ENCODE measurements at places on chromosomes 13 and 19.

- DNase-seq, result no peak
These were observed 4.7 kb upstream of the RSPH6A start for GRCh38 chr19:45819769-45820168.

- no peak for DNase-seq
These were observed 406 bp upstream of the DNMT1 start for GRCh38 chr19:10195199-10195519.

DNA sequence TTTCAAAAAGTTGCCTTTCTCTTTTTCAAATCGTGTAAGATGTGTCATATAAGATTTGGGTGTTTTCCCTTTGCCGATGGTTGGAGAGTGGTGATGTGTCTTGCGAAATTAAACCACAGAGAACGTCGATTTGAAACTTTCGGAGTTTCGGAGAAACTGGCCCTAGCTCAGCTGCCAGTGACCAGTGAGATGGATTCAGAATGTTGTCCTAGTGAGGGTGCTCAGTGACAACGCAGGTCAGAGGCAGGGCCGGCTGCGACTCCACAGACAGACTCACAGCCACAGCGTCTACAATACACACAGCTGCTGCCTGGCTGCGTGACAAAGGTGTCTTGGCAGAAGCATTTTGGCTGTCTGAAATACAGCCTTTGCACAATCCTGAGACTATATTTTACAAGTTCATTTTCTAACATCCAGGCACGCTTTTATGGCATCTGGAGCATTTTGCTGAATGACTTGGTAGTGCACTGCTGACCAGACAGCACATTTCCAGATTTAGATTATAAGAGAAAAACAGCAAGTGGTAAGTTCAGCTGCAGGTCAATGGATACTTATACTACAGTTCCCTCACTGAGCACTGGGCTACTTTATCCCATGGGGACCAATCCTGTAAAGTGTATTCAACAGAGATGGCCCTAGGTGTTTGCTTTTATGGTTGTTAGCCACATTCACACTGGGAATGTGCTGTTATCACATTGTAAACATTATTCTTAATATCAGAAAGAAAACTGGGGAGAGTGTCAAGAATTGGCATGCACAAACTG is 207.5 kb downstream of the KCNRG start:
- DNase-seq, result peak; percentile 35

DNA sequence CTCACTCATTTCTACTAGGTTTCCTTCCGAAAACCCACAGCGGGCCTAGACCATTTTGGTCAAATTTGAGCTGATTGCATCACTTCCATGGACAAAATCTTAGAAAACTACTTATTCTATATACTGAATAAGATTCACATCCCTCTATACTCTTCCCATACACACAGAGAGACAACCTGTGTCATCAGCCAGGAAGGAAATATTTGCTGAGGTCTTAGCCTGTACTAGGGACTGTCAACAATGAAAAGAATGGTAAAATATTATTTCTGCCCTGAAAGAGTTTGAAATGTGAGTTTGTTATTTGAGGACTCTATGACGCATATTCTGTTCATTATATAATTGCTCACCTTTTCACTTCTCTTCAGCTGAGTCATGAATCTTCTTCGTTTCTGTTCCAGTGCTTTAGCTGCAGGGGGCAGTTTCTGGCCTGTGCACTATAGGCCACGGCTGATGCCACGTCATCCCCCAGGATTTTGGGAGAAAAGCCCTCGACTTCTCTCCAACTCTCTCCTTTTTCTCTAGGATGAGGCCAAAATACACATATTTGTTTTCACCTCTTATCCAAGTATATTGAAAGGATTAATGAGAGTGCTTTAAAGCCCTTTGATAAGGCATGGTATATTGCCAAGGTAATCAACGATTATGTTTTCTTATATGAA is 47.7 kb downstream of the GSX1 start:
- DNase-seq, result no peak

GRCh38 chr13:33236021-33236420 is 49.5 kb downstream of the STARD13 start:
- no peak for DNase-seq

DNA sequence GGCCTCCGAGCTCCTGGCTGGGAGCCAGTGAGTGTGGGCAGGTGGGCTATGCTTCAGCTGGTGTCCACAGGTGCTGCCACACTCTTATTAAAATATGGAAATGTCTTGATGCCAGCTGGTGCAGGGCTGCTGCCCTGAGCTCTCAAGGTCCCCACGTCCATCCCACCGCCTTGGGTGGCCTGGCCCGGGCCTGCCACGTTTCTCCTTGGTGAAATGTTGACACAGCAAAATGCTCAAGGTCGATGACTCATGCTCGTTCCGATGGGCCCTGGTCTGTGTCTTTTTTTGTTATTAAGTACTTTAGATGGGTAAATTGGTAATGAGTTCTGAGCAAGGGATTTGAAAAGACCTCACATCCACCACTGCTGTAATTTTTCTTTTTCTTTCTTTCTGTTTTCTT is 524.7 kb downstream of the MYO16 start:
- DNase-seq, result no peak

GRCh38 chr13:102993348-102993747 is 72.9 kb downstream of the SLC10A2 start:
- DNase-seq, result no peak

GRCh38 chr13:110347535-110348308 is 40.6 kb downstream of the COL4A2 start:
- no peak for DNase-seq

- DNase-seq, result no peak
These were observed 9.1 kb upstream of the ERVK3-1 start for GRCh38 chr19:58296104-58296503.

DNA sequence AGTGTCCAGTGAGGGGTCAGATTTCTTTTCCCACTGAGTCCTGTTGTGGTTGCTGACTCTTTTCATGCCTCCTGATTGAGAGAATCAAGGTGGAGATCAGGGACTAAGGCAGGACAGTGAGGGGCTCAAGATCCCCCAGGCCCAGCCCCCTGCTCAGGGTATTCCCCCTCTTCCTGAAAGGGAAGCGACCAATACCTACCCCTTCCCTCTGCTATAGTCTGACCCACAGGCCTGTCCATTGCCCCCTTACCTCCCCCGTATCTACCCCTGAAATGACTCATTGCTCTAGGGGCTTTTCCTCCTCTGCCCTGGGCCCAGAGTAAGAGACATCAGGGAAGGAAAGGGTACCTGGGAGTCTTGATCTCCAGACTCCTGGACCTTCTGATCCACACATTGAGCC is 1320.5 kb downstream of the UQCRFS1 start:
- DNase-seq, result no peak

GRCh38 chr13:19927117-19927748 is 31.3 kb upstream of the ZMYM2 start:
- peak; percentile 31 for DNase-seq

GRCh38 chr13:32340914-32341313 is 25.6 kb downstream of the BRCA2 start:
- no peak for DNase-seq

GRCh38 chr19:46979126-46980105 is 40.2 kb upstream of the NPAS1 start:
- DNase-seq, result peak; percentile 27

DNA sequence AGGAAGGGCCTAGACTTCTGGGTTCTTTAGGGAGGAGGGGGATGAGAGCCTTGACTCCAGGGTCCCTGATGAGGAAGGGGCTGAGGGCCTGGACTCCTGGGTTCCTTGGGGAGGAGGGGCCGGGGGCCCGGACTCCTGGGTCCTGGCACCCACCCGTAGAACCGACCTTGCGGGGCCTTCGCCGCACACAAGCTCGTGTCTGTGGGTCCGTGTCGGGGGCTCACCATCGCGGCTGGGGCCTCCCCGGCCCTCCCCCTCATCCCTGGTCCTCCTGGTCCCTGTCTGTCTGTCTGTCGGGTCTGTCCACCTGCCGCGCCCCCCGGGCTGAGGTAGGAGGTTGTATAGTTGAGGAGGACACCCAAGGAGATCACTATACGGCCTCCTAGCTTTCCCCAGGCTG is 662 bp upstream of the SPACA6 start:
- DNase-seq, result no peak

- DNase-seq, result no peak
These were observed 253.7 kb downstream of the KCTD12 start for GRCh38 chr13:76632401-76633044.

DNA sequence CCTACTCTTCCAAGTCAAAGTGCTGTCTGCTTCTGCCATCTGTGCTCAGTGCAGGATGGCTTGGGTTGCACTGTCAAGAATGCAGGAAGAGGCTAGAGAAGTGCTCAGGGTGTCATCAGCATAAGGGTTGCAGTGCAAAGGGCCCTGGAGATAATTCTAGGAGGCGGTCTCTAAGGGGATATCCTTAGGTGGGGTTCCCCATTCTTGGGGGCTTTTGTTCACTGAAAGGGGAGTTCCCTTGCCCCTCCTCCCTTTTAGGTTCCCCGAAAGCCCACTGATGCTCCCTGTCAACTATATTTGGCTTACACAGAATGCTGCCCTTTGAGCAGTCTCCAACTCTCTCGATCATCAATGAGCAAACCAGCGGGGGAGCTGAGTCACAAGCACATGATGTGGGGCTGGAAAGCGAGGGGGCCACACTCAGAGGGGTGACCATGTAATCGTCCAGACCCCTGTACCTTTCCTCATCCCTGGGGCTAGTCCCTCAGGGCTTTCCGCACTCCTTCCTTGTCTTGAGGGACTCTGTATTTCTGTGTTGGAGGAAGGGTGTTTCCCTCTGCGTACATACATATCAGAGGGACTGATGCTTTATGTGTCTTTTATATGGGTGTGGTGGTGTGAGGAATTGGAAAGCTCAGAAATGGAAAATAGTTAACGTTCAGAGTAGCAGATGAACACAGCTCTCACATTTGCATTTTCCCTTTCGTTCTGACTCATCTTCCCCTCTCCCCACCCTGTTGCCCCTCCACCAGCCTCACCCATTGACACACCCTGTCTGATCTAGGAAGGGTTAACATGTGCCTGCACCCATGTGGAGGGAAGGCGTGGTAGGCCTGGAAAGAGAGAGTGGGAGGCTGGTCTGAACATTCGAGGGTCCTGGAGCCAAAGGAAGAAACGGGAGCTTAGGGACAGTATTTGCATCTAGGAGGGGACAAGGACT is 6.7 kb downstream of the ZBTB32 start:
- DNase-seq, result no peak

- no peak for DNase-seq
These were observed 55.1 kb downstream of the GPR180 start for GRCh38 chr13:94656766-94657165.

- DNase-seq, result no peak
These were observed 2.1 kb downstream of the HAMP start for GRCh38 chr19:35284153-35285094.

DNA sequence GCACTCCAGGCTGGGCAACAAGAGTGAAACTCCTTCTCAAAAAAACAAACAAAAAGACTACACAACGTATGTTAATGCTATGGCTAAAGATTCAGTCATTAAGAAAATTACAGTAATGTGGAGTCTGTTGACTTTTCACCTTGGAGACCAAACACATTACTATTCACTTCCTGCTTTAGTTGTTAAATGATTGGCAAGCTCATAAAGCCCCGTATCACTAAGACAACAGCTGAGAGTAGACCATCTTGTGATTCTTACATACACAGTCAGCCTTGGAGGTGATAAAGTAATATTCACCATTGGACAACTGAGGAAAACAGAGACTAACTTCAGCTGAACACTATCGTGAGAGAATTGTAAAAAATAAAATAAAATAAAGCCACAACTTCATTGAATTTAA is 86.5 kb downstream of the KCTD12 start:
- DNase-seq, result no peak

GRCh38 chr13:52911340-52911739 is 62.9 kb upstream of the PCDH8 start:
- DNase-seq, result no peak

GRCh38 chr13:78576261-78576660 is 27.1 kb downstream of the POU4F1 start:
- no peak for DNase-seq

- no peak for DNase-seq
These were observed 3.7 kb upstream of the BAX start for GRCh38 chr19:48950830-48951519.

- DNase-seq, result no peak
These were observed 27.1 kb downstream of the PIBF1 start for GRCh38 chr13:72808917-72809500.

DNA sequence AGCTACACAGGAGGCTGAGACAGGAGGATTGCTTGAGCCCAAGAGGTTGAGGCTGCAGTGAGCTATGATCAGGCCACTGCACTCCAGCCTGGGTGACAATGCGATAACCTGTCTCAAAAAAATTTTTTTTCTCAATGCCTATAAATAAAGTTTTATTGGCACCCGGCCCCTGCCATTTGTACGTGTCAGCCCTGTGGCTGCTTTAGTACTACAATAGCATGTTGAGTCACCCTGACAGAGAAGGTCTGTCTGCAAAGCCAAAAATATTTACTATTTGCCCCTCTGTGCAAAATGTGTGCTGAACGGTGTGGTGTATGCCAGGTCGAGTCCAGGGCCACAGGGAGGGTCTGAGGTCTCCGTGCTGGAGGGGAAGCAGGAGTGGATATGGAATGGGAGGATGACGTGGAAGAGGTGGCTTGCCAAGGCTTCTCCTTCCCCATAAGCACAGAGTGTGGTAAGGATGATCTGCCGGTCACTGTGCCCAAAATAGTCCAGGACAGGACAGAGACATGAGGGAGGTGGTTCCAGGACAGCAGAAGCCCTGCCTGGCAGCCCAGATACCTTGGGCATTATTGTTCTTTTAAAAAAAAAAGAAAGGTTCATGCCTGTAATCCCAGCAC is 10.0 kb downstream of the NMRK2 start:
- no peak for DNase-seq

DNA sequence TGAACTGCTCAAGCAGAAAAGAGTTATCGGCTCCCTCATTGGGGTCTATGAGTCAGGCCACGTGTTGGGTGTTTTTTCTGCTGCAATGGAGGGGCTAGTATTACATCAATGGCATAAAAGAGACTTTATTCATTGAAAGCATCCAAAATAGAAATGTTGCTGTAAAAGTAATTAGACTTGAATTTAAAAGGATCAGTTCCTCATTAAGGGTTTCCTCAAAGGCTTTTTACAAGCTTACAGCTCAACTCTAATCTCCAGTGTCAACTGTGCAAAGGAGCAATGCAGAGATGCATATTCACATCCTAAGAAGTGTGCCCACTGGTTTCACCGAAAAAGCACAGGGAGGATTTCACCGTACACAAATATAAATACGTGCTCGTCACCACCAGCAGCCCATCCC is 300.3 kb downstream of the FOXO1 start:
- DNase-seq, result no peak

DNA sequence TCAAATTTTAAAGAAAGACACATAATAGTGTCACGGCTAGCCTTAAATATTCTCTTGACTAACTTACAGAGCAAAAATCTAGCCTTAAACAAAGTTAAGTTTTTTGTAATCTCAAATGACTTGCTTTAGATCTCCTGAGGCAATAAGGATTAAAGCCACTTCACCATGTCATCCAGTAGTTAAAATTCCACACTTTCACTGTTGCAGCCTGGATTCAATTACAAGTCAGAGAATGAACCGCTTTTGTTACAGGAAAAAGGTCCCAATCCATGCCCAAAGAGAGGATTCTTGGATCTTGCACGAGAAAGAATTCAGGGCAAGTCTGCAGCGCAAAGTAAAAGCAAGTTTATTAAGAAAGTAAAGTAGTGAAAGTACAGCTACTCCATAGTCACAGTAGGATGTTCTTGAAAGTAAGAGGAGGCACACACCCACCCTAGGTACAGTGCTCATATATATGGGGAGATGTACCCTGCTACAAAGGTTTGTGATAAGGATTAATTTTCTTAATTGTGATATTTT is 34.6 kb upstream of the CD177 start:
- DNase-seq, result no peak

Data from NCI-H446 treated with DMSO at 0.1 percent for 48 hours (cell line).